Islet precursor cell (in vitro differentiated cells): ENCODE measurements at places on chromosomes 16 and 17.

GRCh38 chr16:27549464-27549745 lies 308 bp downstream of the GTF3C1 start:
- no peak for DNase-seq

GRCh38 chr16:5905935-5906334 lies 808.3 kb upstream of the EEF2KMT start:
- DNase-seq: peak; percentile 54

- no peak for DNase-seq
These were observed 9.5 kb downstream of the XPO6 start for GRCh38 chr16:28202147-28202746.

- peak; percentile 60 for DNase-seq
These were observed 13.0 kb upstream of the KRT19 start for GRCh38 chr17:41540921-41541625.
